NCI-H774 (cell line): ENCODE measurements at places on chromosomes 1 and 21.

DNA sequence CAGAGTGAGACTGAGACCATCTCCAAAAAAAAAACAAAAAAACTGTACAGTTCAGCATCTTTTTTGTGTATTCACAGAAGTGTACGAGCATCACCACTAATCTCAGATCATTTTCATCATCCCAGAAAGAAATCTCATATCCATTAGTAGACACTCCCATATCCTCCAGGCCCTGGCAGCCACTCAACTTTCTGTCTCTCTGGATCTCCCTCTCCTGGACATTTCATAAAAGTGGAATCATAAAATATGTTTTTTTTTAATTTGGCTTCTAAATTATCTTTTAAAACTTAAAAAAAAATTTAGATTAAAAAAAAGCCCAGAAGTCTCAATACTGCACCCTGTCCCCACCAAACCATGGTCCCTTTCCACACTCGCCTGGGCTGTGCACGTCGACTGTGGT is 22.1 kb downstream of the RIPPLY3 start:
- no peak for DNase-seq

- no peak for DNase-seq
These were observed 44.8 kb upstream of the KCND3 start for GRCh38 chr1:112034277-112034676.

GRCh38 chr1:76867342-76868130 is at the start of gene ST6GALNAC5:
TSS of gene ST6GALNAC5 (plus strand) at chr1:76867480.
- DNase-seq, result peak; percentile 26

- no peak for DNase-seq
These were observed 11.8 kb downstream of the ZBTB17 start for GRCh38 chr1:15963968-15964648.

- DNase-seq, result no peak
These were observed 841.5 kb downstream of the KCNT2 start for GRCh38 chr1:195766709-195767108.

GRCh38 chr1:213419401-213420030 is 368.5 kb downstream of the RPS6KC1 start:
- DNase-seq, result no peak

DNA sequence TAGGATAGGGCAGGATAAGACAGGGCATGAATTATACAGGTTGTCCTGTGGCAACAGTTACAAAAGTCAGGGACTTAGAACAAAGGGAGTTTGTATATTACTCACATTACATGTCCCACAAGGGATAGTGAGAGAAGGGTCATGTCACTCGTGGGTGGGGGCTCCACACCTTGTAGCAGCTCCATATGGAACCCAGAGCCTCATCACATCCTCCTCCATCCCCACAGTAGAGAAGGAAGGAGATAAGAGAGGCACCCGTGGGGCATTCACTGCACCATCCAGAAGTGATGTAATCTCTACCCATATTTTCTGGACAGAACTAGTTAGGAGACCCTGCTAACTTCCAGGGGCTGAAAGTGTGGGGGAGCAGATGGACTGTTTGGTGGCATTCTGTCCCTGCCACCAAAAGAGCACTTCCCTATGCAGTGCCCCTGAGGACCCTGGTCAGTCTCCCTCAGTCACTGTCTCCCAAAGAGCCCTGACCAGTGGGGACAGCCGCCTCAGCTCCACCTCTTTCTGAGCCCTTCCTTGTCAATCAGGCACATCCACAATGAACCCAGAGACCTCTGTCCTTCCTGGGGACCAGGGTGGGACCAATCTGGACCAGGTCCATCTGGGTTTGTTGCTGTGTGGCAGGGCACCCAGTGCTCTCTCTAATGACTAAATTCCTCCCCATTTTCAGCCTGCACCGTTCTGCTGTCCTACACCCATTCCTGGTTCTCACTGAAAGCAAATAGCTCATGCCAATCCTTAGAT is 154.8 kb upstream of the ETV3 start:
- DNase-seq, result no peak

GRCh38 chr1:41673378-41673777 is 188.9 kb upstream of the EDN2 start:
- no peak for DNase-seq

GRCh38 chr1:202264300-202264699 is 70.7 kb downstream of the LGR6 start:
- no peak for DNase-seq

DNA sequence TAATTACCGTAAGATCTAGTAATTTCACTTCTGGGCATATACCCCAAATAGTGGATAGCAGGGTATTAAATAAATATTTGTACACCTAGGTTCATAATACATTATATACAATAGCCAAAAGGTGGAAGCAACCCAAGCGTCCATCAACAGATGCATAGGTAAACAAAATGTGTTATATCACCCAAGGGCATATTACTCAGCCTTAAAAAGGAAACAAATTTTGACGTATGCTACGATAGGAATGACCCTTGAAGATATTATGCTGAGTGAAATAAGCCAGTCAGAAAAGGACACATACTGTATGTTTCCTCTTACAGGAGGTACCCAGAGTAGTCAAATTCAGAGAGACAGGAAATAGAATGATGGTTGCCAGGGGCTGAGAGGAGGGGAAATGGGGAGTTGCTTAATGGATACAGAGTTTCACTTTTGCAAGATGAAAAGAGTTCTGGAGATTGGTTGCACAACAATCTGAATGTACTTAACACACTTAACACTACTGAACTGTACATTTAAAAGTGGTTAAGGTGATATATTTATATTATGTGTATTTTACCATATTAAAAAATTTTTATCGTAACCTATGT is 36.6 kb upstream of the KCTD3 start:
- no peak for DNase-seq

GRCh38 chr1:22295856-22296255 is 153.0 kb upstream of the WNT4 start:
- DNase-seq, result no peak

GRCh38 chr1:19860418-19860817 is 21.8 kb upstream of the OTUD3 start:
- DNase-seq, result peak; percentile 9

DNA sequence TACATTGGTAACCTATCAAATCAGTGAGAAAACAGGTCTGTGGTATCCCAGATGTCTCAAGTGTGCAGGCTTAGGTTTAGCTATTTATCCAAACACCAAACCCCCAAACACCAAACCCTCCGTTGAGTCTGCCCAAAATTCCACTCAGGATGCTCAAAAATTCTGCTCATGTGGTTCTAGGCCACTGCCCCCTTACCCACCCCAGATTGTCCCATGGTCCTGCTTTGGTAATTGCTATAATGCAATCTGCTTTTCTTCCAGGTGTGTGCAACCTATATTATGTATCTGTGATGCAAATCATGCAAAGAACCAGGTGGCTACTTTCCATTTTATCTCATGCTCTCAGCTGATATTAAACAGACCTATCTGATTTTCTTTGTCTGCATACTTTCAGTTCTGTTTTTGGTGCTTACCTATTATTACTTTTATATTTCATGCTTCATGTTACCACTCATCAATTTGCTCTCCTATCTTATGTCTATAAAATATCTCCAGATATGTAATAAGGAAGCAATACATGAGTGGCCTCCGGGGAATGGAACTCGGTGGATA is 123.7 kb downstream of the TOMM20 start:
- no peak for DNase-seq

DNA sequence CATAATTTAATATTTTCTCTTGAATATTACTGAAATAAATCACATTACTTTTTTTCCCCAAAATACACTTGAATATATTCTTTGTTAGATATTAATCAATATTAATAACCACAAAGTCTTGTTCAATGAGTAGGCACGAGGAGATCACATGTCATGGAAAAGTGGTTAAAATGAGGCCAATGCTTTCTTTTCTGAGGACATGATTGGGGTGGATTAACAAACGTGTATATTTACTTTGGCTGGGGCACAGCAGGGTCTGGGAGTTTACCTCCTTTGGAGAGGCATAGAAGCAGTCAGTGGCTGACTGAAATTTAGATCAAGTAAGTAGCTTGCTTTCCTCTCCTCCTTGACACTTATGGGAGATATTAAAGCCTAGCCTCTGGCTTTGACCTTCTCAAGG is 664.3 kb upstream of the B3GALT2 start:
- DNase-seq, result peak; percentile 59

DNA sequence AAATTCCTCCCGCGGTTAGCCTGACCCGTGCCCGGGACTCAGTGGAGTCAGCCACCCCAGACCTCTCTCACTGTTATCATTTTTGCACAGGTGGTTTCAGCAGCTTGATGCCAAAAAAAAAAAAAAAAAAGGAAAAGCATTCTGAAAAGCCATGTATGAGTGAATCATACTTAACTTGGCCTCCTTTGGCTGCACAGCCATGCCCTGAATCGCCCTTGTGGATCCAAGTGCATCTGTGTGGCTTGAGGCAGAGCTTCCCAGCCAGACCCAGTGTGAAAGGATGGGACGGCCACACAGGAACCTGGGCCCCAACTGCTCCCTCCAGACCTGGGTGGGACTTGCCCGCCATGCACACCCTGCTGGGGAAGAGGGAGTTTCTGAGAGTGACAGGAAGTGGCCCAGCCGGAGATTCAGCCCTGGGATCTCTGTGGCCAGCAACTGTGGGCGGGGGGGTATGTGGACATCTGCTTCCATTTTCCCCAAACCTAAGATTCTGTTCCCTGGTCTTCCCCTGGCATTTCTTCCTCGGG is 8.6 kb downstream of the YBEY start:
- DNase-seq, result no peak

DNA sequence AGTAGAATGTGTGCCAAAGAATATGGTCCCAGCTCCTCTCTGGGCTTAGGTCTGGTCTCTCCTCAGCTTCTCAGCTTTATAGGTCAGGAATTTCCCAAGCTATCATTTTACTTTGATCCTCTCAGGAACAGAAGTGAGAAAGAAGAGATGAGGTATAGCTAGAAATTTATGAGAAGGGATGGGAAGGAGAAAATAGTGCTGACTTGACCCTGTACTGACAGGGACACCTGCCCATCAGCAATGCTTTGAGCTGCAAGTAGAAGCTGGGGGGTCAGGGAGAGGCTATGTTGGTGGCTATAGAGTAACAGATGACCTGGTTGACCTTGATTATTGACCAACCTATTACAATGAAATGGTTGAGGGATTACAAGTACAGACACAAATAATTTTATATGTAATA is 75.0 kb downstream of the XCL2 start:
- DNase-seq, result no peak

DNA sequence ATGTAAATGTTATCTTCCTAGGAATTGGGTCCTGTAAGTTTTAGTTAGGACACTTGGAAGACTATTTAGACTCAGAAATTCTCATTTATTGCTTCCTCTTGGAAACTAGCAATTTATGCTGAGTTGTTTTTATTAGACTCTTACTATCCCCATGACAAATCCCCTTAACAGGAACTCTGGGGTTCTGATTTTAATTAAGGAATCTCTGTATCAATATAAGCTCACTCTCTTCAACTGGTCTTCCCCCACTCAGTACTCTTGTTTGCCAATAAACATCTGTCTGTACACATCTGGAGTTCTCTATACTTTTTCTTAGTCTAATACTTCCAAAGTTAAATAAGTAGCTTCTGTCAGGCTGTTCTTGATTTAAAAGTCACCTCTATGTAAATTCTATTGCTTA is 64.1 kb upstream of the TBX15 start:
- DNase-seq, result no peak

GRCh38 chr1:212915245-212916091 is 34.9 kb upstream of the VASH2 start:
- no peak for DNase-seq

- DNase-seq, result no peak
These were observed 710 bp downstream of the GLRX2 start for GRCh38 chr1:193104502-193104906.

- no peak for DNase-seq
These were observed 12.7 kb downstream of the PACC1 start for GRCh38 chr1:212401838-212402582.

DNA sequence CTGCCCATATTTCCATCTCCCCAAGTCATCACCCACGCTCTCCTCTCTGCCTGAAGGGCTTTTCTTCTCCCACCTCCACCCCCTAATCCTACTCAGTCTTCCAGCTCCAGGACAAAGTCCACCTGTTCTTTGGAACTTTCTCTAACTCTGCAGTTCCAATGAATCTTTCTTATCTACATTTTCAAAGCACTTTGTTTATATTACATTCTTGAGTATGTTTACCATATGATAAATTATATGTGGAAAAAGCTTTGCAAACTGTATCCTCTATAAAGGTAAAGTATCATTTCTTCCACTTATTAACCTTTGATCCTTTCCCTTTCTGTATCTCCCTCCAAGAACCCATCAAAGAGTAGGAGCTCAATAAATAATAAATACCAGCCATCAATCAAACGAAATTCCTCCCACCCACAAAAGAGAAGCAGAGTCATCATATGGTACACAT is 39.7 kb downstream of the TTC13 start:
- no peak for DNase-seq

DNA sequence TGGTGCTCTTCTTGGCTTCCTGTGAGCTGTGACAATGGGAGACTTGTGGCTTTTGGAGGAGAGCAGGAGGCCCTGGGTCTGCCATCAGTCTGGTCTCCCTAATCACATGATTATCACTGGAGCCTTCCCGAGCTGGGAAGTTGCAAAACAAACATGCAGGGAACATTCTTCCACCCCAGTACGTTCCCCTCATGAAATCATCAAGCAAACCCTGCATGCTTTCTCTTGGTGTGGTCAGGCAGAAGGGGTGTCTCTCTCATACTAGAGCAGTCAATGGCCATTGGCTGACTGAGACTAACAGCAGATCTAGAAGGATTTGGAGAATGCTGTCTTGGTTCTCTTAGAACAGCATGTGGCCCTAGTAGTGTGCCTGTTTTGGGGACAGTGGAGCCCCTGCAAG is 111.2 kb downstream of the LIPI start:
- no peak for DNase-seq

DNA sequence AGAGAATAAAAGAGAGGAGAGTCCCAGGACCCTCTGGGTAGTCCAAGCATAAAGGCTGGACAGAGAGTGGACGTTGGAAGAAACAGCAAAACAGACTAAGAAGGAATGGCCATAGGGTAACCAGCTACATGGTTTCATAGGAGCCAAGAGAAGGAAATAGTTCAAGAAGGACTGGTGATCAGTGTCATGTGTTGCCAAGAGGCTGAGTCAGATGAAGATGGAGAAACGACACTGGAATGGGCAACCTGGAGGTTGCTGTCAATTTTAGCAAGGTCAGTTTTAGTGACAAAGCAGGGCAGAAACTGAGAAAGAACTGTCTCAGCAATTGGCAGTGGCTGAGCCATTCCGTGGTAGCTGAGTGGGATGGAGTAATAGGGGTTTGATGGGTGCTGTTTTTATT is 41.4 kb downstream of the HMGB4 start:
- no peak for DNase-seq

- no peak for DNase-seq
These were observed 91.7 kb downstream of the TTC3 start for GRCh38 chr21:37164742-37165141.

- DNase-seq, result no peak
These were observed 853.4 kb downstream of the NCAM2 start for GRCh38 chr21:21851657-21852056.
